ENCODE measurements at places on chromosomes 6 and 20.

DNA sequence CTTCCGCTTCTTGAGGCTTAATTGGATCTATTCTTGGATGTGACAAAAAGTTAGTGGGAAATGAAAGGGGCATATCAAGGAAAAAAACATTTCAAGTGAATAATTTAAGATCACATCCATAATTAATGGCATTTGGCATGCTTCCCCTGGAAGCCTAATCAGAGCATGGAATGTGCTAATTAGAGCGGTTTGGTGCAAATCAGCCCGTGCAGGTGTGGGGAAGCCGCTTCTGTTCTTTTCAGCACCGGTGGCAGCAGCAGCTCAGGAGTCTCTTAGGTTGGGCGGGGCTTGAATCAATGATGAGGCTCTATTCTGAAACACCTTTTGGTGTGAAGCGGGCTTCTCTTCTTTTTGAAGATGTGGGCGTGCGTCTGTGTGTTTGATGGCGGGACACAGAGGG, 301.2 kb downstream of the LRFN2 start:
- no peak for DNase-seq

GRCh38 chr6:111950661-111951496, 77.6 kb upstream of the FYN start:
- DNase-seq = no peak

DNA sequence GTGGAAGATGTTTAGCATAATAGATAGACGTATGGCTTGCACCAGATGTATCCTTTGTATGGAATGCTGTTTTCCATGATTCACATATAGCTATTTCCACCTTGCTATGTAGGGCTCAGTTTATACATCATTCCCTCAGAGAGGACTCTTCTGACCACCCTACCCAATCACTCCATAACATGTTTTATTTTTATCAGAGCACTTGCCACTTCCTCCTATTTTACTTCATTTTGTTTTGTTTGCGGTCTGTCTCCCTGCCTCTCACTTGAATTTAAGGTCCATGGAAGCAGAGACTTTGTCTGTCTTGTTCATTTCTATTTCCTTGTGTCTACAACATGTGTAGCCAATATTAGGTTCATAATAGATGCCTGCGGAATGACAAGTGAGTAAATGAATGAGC, 266.9 kb upstream of the CITED2 start:
- no peak for DNase-seq

DNA sequence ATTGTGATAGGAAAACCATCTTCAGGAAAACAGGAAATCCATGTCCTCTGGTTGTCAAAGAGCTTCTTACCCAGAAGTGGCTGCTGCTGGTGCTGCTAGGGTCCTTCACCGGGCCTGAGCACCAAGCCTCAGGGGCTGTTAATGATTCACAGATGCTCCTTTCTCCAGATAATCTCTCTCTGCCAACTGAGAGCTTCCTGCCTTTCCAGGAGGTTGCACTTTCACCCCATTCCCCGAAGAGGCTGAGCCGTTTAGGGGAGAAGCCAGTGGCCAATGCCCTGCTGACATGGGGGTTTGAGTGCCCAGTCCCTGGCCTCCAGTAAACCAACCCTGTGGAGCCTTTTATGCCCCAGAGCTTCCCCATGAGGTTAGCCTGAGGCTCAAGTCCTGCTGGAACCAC, 122.4 kb downstream of the CBLN4 start:
- no peak for DNase-seq

GRCh38 chr20:36043892-36044515, 75.6 kb downstream of the CNBD2 start:
- DNase-seq = no peak

Measured in ELR (cell line).